ENCODE measurements at places on chromosomes 16 and 17. TPM values are rescaled to one million over a fixed set of nuclear protein-coding genes. Genes with fewer than 3 reads are reported as not detected.

Gene CDH11
- total RNA-seq, result 8.4 TPM

Gene CEP295NL
- 1.4 TPM for total RNA-seq

Gene SMIM5
- not detected for total RNA-seq

Gene WFIKKN1
- total RNA-seq, result 10.2 TPM

Gene MIS12
- 25.6 TPM for total RNA-seq

Gene SKAP1
- not detected for total RNA-seq

Gene PRSS8
- total RNA-seq, result 87.7 TPM

Gene BCL7C
- total RNA-seq, result 17.2 TPM

Gene TBC1D26
- total RNA-seq, result 0.71 TPM

Gene CLEC18A
- total RNA-seq, result 1.4 TPM

Gene MYLK3
- 0.23 TPM for total RNA-seq

Gene CKLF
- total RNA-seq, result 18.9 TPM

Gene CCL1
- not detected for total RNA-seq
